ENCODE measurements at places on chromosomes 3 and 15.

DNA sequence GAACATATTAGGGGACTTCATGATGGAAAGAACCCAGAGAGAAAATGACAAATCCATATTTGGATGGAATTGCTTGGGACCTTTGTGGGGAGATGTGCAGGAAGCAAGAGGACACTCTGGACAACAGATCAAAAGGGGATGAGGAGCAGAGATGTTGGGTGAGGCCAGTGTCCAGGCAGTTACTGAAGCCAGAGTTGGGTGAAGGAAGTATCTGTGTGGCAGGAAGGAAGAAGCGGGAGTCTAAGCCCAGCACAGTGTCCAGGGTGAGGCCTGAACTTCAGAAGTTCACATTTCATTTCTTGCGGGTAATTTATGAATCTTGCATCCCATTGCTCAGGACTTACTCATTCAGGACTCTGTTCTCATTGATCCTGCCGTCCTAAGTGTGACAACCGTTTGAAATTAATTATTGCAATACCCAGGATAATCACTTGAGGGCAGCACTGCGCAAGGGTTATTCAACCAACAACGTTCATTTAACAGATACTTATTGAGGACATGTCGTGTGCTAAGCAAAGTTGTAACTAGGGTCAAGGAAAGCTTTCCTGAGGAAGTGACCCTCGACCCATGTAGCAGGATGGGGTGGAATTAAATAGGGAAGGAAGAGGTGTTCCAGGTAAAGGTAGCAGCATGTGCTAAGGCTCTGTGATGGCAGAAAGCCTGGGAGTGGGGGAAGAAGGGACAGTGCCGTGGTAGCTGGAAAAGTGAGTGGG is 61.3 kb upstream of the CMTM8 start:
- no peak for DNase-seq

GRCh38 chr3:196712514-196713413 is 587 bp downstream of the PIGX start:
- DNase-seq = peak; percentile 56

DNA sequence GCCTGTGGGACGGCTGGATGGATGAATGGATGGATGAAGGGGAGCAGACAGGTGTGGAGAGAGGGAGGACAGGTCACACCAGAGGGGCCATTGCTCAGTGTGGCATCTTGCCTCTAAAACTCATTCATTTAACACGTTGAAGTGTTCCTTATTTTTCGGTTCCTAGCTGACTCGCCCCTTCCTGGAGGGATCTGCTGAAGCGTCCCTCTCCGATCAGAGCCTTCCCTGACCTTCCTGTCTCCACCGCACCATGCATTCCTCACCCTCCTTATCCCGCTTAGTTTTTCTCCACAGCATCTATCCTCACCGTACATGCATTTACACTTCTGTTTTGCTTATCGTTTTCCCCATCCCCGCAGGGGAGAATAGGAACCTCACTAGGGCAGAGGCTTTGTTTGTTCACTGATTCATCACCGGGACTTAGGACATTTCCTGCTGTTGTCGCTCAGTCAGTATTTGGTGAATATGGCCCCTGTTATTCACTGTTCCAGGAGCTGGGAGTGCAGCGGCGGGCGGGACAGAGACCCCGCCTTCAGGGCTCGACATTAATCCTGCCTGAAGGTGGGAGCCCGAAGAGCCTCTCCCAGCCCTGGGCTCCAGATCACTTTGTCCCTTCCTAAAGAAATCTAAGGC is 32.0 kb downstream of the FOXL2 start:
- DNase-seq = no peak

DNA sequence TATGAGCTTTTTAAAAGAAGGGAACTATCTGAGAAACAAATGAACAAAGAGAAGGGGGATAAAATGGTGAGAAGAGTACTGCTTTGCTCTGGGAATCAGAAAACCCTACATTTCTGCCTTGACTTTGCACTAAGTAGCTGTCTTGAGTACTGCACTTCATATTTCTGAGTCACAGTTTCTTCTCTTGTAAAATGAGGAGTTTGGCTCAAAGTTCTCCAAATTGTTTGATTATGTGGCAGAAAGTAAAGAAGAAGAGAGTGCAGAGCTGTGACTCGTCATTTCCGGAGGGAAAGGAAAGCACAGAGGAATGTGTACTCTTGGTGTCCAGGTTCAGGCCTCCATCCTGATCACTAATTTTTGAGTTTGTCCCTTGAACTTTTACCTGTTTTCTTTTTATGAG is 54.7 kb downstream of the TP63 start:
- no peak for DNase-seq

DNA sequence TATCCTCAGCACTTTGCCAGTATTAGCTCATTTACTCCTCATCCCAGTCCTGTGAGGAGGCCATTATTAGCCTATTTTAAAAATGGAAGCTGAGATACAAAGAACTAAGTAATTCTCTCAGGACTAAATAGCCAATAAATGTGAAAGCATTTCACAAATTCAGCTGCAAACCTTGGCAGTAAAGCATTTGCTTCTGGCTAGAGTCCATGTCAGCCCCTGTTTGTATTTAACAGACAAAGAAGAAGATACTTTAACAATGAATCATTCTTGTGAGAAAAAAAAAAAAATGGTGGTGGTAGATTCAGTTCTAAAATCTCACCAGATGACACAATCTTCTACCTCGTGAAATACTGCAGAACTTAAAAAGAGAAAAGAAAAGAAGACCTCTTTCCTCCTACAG is 85.0 kb upstream of the CNTN6 start:
- no peak for DNase-seq

Data from stimulated activated CD8-positive, alpha-beta memory T cell treated with anti-CD3 and anti-CD28 coated beads, Interleukin-7, amount 100 ng/mL, for 1 hour (primary cell).